Activated CD4-positive, alpha-beta memory T cell treated with anti-CD3 and anti-CD28 coated beads for 36 hours (primary cell): ENCODE measurements at places on chromosomes 7 and 10.

GRCh38 chr10:31034098-31034909 is 2.6 kb upstream of the ZNF438 start:
- H3K36me3 ChIP-seq, result no peaks in the 10 kb centered on the region
- H3K4me1 ChIP-seq, result peaks cover 15% of the 10 kb centered on the region
- no peak overlapping the region for H3K27ac ChIP-seq

- no peaks in the 10 kb centered on the region for H3K4me1 ChIP-seq
- no peaks in the 10 kb centered on the region for H3K27me3 ChIP-seq
- no peak overlapping the region for H3K27ac ChIP-seq
- no peak overlapping the region for H3K4me3 ChIP-seq
These were observed 14.6 kb upstream of the ZSCAN21 start for GRCh38 chr7:100034871-100035510.

- no peak overlapping the region for H3K27ac ChIP-seq
- DNase-seq, result no peak
- no peaks in the 10 kb centered on the region for H3K27me3 ChIP-seq
- H3K36me3 ChIP-seq, result no peaks in the 10 kb centered on the region
- H3K4me1 ChIP-seq, result no peaks in the 10 kb centered on the region
These were observed 868.0 kb downstream of the KCNMA1 start for GRCh38 chr10:76769582-76769981.

DNA sequence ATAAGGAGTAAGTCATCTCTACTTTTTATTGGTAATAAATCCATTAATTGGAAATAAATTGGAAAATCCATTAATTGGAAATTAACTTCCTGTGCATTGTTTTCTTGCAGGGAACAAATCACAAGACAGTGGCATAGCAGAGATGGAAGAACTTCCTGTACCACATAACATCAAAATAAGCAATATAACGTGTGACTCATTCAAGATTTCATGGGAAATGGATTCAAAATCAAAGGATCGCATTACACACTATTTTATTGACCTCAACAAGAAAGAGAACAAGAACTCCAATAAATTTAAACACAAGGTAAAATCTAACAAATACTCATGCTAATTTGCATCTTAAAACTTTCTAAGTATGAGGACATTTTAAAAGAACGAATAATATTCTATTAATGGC is 57.8 kb downstream of the PHYHIPL start:
- no peak for DNase-seq
- H3K4me3 ChIP-seq, result no peak overlapping the region
- no peak overlapping the region for H3K27ac ChIP-seq
- no peaks in the 10 kb centered on the region for H3K36me3 ChIP-seq
- H3K4me1 ChIP-seq, result no peaks in the 10 kb centered on the region

DNA sequence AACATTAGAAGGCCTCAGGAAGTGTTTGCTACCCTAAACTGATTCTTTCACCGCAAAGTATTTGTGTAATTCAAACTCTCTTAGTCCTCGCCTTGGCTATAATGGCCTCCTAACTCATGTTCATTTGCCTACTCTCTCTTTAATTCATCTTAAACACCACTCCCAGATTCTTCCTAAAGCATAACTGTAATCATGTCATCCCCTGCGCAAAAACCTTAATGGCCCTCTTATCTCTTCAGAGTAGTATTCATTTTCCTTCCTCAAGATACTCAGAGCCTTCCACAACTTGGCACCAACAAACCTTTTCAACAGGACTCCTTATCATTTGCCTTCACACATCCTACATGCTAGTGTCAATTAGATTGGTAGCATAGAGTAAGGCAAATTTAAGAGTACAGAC is 42.9 kb downstream of the CSTF2T start:
- no peak for DNase-seq
- H3K27me3 ChIP-seq, result peaks cover 7% of the 10 kb centered on the region
- H3K36me3 ChIP-seq, result no peaks in the 10 kb centered on the region

DNA sequence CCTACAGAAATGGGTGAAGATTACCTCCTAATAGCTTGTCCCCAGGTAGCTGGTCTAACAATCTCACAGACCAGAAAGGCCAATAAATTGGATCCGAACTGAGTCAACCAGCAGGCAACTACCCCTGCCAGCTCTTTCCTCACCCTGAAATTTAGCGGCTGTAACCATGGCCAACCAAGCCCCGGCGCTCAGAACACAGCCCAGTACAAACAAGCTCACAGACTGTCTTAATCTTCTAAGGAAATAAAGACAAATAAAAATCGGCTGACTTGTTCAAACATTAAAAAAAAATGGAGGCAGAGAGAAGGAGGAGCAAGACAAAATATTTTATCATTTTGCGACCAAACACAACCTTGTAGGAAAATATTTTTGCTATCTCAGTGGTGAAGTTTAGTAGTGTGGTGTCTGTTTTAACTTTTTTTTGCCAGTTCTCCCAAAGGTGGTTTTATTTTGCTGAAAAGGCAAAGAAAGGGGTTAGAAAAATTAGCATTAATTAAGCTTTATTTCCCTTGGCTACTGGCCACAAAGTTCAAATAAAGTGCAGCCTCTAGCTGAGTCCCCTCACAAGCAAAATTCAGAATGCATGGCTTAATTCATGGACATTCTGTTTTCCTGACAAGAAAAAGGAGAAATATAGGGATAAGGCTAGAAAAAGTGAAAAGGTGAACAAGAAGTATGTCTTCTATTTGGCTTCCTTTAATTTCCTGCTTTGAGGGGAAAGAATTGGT is 313.0 kb upstream of the NPVF start:
- DNase-seq, result no peak
- H3K27me3 ChIP-seq, result peaks cover 20% of the 10 kb centered on the region
- no peaks in the 10 kb centered on the region for H3K36me3 ChIP-seq
- H3K27ac ChIP-seq, result no peak overlapping the region

GRCh38 chr7:148398844-148399365 is 191.7 kb upstream of the C7orf33 start:
- H3K4me3 ChIP-seq, result no peak overlapping the region
- no peak for DNase-seq
- H3K27ac ChIP-seq, result no peak overlapping the region
- H3K36me3 ChIP-seq, result no peaks in the 10 kb centered on the region
